ENCODE measurements at places on chromosomes 13 and 19.

- DNase-seq = no peak
These were observed 226.7 kb downstream of the RFC3 start for GRCh38 chr13:34044660-34045080.

DNA sequence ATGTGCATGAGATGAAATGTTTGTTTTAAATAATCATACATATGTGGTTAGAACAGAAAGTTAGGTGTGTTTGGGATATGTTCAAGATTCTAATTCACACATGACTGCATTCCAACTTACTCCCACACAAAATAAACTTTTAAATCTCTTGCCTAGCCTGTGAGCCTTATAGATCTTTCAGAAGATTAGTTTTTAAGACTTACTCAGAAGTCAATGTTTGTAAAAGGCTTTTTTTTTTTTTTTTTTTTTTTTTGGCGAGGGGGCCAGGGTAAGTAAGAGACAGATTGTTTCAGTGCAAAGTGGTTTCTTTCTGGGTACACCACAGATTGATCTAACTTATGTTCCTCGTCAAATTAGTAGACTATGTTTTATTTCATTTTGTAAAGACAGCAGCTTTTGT, 39.1 kb downstream of the GPR180 start:
- no peak for DNase-seq

- no peak for DNase-seq
These were observed 947 bp downstream of the PCP2 start for GRCh38 chr19:7632340-7633203.

GRCh38 chr19:48578891-48579290, 26.9 kb downstream of the SULT2B1 start:
- DNase-seq = no peak

- DNase-seq = no peak
These were observed 131.3 kb downstream of the LACC1 start for GRCh38 chr13:44011036-44011435.

DNA sequence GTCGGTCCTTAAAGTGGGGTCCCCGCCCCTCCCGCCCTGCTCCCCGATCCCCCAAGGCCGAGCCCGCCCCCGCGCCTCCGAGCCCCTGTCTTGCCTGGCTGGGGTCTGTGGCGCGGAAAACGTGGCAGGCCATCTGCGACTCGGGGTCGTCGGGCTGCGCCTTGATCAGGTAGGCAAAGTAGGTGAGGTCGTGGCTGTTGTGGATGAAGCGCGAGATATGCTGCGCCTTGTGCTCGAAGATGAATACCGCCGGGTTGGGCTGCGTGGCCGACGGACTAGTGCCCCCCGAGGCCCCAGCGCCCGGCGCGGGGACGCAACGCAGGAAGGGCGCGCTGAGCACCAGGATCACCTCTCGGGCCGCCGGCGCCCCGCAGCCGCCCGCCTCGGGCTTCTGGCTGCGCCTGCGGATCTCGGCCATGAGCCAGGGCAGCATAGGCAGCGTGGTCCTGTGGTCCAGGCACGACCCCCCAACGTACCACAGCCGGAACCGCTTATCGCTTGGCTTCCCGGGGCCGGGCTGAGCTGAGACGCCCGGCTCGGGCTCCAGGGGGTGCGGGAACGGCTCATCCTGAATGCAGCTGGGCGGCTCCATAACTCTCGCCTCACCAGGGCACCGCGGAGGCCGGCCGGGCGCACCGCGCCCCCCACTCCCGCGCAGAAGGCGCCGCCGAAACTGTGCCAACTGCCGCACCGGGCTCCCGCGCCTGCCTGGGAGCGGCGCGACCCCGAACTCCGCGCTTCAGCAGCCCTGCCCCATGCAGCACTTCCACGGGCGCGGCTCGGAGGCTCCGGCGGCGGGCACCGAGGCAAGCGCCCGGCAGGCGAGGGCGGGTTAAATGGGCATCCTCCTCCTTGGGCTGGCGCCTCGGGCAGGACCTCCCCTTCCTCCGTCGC, 546 bp downstream of the TBC1D4 start:
- DNase-seq = no peak

- DNase-seq = no peak
These were observed 48.1 kb upstream of the PCDH9 start for GRCh38 chr13:67278235-67278634.

GRCh38 chr19:55452749-55453346, 8.6 kb downstream of the ISOC2 start:
- peak; percentile 62 for DNase-seq

GRCh38 chr19:49801966-49802661, 11.0 kb downstream of the FUZ start:
- no peak for DNase-seq

DNA sequence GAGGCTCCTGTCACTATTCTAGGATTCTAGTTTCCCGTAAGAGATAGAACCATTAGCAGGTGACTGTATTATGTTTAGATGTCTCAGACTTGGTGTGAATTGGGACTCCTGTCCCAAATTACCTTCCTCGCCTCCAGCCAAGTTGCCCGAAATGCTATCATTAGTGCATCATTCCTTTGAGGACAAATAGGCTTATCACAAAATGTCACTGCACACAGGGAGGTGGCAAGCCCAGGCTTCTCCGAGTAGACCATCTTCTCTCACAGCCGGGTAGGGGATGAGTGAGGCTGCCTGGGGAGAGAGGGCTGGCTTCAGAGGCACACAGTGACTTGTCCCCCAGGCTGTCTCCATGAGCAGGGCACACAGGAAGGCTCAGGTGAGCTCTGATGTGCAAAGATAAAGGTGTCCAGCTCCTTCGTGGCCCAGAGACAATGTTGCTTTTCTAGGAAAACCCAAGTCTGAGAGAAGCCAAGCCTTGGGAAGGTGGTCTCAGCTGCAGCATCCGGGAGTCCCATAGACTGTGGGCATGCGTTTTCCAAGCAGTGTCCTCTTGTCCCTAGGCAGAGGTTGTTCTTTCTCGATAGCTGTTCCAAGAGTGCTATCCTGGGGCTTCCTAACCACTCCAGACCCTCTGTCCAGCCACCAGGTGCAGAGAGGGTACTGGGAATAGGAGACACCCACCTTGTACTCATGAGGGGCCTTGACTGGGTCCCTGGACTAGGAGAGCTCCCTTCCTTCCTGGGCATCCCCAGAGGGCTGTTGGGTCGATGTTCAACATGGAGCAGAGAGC, 163.1 kb upstream of the TSHZ3 start:
- DNase-seq = no peak

GRCh38 chr13:29589967-29590366, 5.5 kb downstream of the SLC7A1 start:
- no peak for DNase-seq

DNA sequence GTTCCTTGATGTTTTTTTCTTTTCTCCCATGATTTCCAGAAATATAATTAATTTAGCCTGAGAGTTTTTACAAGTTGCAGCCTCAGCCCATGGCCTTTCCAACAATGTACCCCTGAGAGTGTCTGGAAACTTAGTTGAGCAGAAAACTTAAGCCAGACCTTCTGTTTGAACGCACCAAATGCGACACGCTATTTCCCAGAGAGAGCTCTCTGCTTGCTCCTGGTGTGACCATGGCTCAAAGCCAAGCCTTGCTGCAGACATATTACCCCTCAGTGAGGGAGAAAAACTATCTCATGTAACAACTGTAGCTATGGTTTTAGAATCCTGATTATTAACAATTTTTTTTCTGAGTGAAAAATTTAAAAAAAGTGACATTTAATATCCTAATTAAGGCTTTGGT, 1204.5 kb upstream of the SLC10A2 start:
- no peak for DNase-seq

- DNase-seq = no peak
These were observed 233.9 kb upstream of the TSHZ3 start for GRCh38 chr19:31583148-31583547.

DNA sequence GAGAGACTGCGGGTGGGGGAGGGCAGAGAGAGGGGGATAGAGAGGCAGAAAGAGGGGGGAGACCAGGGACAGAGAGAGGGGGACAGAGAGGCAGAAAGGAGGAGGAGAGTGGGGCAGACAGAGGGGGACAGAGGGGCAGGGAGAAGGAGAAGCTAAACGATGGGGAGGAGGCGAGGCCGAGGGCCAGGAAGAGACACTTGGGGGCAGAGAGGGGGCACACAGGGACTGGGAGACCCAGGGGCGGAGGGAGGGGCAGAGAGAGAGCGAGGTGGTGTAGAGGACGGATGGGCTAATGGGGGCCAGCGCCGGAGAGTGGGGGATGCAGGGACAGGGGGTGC, 666 bp downstream of the MEIS3 start:
- no peak for DNase-seq

DNA sequence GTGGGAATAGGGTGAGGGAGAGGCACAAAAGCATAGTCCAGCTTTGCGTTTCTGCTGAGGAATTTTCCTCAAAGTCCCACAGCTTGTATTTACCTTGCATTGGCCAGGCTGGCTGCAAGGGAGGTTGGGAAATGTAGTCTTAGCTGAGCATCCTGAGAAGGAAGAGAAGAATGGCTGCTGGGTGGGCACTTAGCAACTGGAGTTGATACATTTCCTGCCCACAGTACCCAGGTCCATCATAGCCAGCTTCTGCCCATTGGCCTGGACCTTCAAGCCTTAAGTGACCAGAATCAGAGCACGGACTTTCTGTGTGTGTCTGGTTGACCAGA, 112.4 kb downstream of the SIPA1L3 start:
- DNase-seq = no peak

GRCh38 chr19:40253611-40254092, 27.2 kb upstream of the CCNP start:
- no peak for DNase-seq

DNA sequence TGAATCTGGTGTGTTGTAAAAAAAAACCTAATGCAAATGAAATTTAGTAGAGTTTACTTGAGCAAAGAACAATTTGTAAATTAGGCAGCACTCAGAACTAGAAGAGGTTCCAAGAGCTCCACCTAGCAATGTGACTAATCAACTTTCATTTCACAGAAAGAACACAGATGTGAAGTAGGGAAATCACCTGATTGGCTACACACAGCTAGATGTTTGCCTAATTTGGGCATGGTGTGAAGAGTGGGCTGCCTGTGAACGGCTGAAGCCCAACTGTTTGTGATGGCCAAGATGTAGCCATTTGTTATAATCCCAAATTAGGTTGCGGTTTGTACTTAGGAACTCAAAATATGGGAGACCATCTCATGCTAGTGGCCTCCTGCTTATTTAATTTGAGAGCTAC, 724.4 kb upstream of the SLITRK5 start:
- no peak for DNase-seq

- no peak for DNase-seq
These were observed 1.5 kb downstream of the ERCC2 start for GRCh38 chr19:45368737-45369340.
